Glomerular endothelial cell (primary cell): ENCODE measurements at places on chromosomes 5 and 9. TPM values are rescaled to one million over a fixed set of nuclear protein-coding genes. Genes with fewer than 3 reads are reported as not detected.

- DNase-seq: no peak
These were observed 20.7 kb downstream of the EHMT1 start for GRCh38 chr9:137639303-137640051.

DNA sequence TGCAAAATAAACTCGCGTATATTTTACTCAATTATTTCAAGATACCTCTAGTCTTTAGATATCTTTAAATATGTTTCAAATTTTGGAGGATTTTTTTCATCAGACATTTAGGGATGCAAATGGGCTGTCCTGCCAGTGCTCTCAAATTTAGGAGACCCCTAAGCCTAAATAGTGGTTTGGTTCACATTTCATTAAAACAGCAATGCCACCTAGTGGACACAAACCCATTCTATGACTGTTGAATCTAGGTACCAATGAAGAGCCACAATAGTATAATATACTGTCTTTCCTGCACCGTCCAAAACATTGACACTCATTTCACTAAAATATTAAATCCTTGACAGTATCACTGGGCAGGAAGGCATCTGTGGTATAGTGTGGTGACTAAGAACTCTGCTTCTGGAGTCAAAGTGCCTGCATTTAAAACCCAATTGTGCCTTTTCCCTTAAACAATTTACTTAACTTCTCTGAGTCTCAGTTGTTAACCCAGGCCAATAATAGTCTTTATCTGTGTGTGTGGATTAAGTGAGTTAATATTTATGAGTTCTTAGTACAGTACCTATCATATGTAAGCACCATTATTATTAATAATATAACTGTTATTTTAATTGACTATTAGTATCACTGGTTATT, 148.0 kb downstream of the RORB start:
- DNase-seq: no peak

DNA sequence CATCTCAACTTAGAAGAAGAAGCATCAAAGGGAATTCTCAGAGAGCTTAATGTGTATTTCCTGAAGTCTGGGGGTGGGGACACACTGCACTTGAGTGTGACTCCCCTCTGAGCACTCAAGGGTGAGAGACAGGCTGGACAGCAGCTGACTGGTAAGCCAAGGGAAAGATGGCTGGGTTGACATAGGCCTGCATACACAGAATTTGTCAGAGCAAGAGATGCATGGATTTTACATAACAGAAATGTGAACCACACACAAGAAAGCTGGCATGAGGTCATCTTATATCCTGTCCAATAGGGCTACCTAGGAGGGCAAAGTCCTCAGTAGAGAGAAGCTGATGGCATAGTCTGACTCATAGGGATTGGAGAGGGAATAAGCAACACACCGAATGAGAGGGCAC, 114.3 kb upstream of the EPB41L4A start:
- DNase-seq: no peak

DNA sequence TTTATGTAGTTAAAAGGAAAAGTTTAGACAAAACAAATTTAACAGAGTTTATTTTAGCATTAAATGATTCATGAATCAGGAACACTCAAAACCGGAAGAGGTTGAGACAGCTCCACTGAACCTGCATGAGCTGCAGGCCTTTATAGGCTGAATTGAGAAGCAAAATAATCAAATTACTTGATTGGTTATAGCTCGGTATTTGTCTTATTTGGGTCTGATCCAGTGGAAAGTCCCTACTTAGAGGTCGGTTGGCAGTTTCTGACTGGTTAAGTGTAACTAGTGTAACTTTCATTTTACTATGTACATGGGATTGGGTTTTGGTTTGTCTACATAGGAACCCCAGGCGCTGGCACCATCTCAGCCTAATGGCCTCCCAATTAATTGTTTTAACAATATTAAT, 74.1 kb upstream of the PIK3R1 start:
- DNase-seq: no peak

- DNase-seq: no peak
These were observed 102.1 kb downstream of the PAM start for GRCh38 chr5:102857076-102857818.

DNA sequence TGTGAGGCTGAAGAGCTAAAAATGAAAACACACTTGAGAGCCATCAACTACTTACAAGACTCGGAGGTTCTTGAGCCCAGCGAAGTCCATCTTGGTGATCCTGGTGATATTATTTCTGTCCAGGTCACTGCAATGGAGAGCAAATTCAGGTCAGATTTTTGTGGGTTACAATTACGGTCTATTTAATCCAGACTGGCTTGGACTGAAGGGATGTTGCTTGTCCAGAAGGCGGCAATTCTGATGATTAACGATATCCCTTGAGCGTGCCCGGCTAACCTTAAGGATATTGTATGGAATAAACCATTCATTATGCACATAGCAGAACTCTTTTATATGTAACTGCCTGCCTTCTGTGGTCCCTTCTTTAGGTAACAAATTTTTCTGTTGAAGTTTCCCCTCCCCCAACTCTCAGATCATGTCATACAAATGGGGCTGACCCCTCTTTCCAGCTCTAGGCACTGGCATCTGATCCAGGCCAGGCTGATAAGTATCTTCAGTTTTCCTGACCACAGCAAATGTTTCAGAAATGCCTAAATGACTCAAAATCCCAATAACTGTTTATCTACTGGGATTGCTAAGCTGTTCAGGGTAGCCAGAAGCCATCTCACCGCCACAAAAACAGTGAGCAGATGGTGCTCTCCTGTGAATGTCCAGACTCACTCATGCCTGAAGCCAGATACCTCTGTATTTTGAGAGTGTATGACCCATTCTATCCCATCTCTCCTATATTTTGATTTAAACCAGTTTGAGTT, 49.4 kb downstream of the SLIT3 start:
- no peak for DNase-seq

DNA sequence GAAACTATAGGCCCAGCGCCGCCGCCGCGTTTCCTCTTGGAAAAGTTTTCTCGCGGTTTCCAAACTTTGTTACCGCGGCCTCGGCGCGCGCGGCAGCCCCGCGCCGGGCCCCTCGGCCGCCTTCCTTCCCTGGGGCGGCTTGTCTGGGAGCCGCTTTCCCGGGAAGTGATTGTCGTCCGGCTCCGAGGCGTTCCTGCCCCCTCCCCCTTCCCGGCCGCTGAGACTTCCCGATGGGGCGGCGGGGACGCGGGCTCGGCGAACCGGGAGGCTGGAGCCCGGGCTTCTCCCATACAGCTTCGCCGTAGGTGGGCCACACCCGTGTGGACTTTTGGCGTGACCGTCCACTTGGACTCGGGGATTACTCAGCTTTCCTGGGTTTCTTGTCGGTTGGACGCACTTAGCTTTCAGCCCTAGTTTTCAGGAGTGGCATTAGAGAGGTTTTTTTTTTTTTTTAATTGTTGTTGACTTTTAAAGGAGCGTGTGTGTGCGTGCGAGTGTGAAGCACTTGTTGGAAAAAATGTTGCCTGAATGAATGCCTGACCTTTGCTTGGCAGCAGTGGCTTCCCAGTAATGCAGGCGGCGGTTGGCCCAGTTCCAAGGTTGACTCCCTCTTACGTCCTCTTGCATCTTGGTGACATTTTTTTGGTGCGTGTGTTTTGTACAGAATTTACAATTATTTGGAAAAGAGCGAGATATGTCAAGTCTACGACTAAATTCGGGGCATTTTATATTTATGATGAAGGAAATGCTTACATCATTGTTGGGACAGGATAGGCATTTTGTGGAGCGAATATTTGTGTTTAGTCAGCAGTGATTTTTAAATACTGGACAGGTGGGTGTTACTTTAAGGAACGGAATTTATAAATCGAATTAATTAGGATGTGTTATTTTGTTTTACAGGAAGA, 821 bp downstream of the CTNNA1 start:
- DNase-seq: peak; percentile 77

DNA sequence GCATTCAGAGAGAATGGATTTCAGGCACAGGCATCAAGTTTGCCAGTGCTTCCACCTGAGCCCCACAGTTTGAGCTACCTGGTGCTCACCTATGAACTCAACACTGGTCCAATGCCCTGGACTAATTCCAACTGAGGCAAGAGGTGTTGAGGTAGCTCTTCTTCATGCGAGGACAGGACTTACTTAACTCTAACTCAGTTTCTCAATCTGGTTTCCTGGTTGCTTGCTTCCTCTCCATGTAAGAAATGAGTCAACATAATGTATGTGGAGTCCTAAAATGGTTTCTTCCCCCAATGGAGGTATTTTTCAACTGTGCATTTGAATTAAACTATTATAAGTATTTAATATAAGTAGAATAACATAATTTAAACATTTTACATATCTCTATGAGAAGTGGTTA, 523.6 kb upstream of the DAB2 start:
- DNase-seq: no peak

- no peak for DNase-seq
These were observed 209.2 kb downstream of the DIRAS2 start for GRCh38 chr9:90433398-90433941.

DNA sequence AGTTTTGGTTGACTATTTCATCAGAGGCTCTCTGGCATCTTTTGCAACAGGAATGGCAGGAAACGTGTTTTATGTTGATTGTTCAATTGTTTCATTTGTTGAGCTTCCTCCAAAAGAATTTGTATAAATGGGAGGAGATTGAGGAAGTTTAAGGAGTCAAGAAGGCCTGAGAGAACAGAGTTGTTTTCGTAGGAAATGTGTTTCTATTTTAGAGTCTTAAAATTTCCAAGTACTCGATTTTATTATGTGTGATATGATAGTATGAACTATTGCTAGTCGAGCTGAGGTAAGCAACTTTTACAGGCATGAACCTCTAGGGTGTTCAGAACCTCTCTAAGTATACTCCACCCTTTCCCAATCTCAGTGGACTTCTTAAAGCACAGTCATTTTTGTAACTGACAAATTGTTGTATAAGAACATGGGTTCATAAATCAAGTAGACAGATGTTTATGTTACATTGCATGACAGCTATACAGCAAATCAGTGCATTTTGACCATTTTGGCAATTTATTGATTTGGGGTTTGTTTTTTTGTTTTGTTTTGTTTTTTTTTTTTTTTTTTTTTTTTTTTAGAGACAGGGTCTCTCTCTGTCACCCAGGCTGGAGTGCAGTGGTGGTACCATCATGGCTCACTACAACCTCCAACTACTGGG, 47.4 kb downstream of the POLK start:
- DNase-seq: peak; percentile 79

DNA sequence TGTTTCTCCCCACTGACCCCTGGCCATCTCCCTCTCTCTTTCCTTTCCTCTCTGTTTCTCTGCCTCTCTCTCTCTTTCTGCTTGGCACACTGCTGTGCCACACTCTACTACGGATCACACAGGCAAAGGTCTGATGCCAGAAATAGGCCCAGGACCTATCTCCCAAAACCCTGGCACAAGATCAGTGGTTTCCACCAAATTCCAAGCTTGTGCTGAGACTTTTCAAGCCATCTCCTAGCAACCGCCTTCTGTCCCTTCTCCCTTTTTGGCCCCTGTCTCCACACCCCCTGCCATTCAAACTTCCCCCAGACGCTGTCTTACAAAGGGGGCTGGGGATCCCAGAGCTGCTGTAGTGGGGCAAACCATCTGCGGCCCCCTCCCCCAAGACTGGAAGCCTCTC, 38.5 kb upstream of the RARS1 start:
- DNase-seq: no peak

The ACOT12 gene
- not detected in 2 replicates for total RNA-seq

The OMD gene
- total RNA-seq: not detected in 2 replicates

The HNRNPAB gene
- total RNA-seq: 106 and 146 TPM in 2 replicates

The REEP2 gene
- total RNA-seq: 7.6 and 13.5 TPM in 2 replicates

The IFNA14 gene
- total RNA-seq: not detected in 2 replicates

The TMEM8B gene
- 1.9 and 3.0 TPM in 2 replicates for total RNA-seq
